Epithelial cell of umbilical artery (primary cell): ENCODE measurements at places on chromosomes 2 and 18. TPM values are rescaled to one million over a fixed set of nuclear protein-coding genes. Genes with fewer than 3 reads are reported as not detected.

Gene CERS6
- total RNA-seq, result 11.0 and 13.4 TPM in 2 replicates

Gene ERBB4
- total RNA-seq, result under 0.01 TPM in 2 replicates

Gene SMYD5
- 14.0 and 19.9 TPM in 2 replicates for total RNA-seq

Gene TUBA3E
- total RNA-seq, result not detected in 2 replicates

Gene CD8A
- total RNA-seq, result not detected in 2 replicates

Gene TMEM178A
- 0.32 TPM in 1 of 2 replicates, not detected in the other for total RNA-seq

Gene TFCP2L1
- under 0.01 TPM in 1 of 2 replicates, not detected in the other for total RNA-seq

Gene SCN7A
- under 0.01 TPM in 1 of 2 replicates, not detected in the other for total RNA-seq
